ENCODE measurements at places on chromosomes 2 and 18. TPM values are rescaled to one million over a fixed set of nuclear protein-coding genes. Genes with fewer than 3 reads are reported as not detected.

DNA sequence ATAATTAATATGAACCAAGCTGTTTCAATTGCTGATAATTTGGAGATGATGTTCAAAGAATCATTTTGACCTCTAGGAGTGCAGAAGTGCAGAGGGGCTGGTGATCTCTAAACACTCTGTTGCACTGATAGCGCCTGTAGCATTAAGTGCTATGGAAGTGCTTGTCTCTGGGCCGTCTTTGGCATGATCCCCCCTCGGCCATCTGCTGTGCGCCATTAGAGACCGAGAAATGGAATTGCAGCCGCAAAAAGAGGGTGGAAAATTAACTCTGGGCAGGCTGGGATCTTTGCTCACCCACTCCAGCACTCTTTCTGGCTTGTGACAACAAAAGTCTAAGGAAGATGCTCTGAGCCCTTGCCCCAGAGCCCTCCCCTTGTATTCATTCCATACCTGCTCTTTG lies 23.4 kb downstream of the AKAIN1 start:
- no peaks in the 10 kb centered on the region for H3K27me3 ChIP-seq
- H3K36me3 ChIP-seq: no peaks in the 10 kb centered on the region
- H3K27ac ChIP-seq: no peak overlapping the region

GRCh38 chr2:47070155-47070919 lies 84.8 kb downstream of the STPG4 start:
- no peaks in the 10 kb centered on the region for H3K27me3 ChIP-seq
- H3K27ac ChIP-seq: no peak overlapping the region
- DNase-seq: no peak
- H3K4me1 ChIP-seq: peaks cover 29% of the 10 kb centered on the region
- no peak overlapping the region for H3K4me3 ChIP-seq

Gene CHAC2
- 9.1 TPM for total RNA-seq

Gene UGT1A3
- total RNA-seq: not detected

All from activated CD4-positive, alpha-beta memory T cell treated with anti-CD3 and anti-CD28 coated beads, Interleukin-2, amount 10 ng/mL, durations not matched to agents 7 days and 5 days (primary cell).